ENCODE measurements at places on chromosomes 4 and X. TPM values are rescaled to one million over a fixed set of nuclear protein-coding genes. Genes with fewer than 3 reads are reported as not detected.

PTTG2 gene
- 2.5 TPM for total RNA-seq

PRDM8 gene
- total RNA-seq, result 10.1 TPM

TMEM255A gene
- 0.87 TPM for total RNA-seq

SMIM43 gene
- total RNA-seq, result not detected

BRS3 gene
- total RNA-seq, result not detected

PIN4 gene
- total RNA-seq, result 11.3 TPM

C4orf51 gene
- total RNA-seq, result not detected

IQCM gene
- total RNA-seq, result 3.0 TPM

SLC10A4 gene
- not detected for total RNA-seq

DNA sequence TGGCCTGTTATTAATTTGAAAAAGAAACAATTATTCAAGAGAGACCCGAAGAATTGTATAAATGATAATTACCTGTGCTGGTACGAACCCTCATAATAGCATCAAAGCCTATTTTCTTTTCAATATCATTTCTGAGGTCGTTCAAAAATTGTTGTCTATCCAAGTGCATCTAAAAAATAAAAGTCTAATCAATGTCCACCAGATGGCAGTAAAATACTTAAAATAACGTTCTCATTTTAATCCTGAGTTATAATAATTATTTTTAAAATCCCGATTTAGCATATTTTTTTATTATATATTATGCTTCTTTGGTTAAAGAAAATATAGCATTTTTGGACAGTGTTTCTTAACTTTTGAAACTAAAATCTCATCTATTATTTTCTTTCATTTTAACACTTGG lies 55.7 kb downstream of the METTL14 start:
- no peak for DNase-seq

- peak; percentile 68 for DNase-seq
These were observed 669 bp downstream of the IRF2 start for GRCh38 chr4:184473499-184474262.

DNA sequence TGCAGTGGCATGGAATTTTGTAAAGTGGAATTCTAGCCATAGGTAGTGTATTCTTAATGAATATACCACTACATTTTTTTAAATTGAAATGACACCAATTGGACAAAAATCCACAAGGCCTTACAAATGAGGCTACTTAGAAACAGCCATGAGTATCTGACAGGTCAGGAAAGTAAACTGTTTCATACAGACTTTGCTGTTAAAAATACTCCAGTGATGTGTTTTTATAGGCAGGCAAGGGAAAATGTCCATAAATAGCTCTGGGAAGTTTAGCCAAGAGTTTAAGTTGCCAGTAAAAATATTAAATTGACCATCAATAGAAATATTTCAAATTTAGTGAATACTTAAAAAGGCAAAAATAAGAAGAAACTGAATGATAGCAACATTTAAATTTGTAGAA lies 41.8 kb upstream of the PDLIM5 start:
- no peak for DNase-seq

DNA sequence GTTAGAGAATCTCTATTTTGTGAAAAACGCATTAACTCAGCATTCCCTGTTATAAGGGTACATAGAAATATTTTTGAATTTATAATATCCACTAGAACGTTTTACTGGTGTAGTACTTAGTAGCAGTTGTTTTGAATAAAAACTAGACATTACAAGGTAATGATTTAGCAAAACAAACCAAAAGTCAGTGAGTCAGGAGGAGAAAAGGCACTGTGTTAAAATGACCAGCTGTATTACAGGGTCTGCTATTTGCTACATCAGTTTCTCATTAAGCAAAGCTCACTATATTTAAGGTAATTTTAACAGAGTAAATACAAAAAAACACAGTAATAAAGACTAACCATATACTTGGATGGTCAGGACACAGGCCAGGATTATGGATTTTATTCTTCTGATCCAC lies 152.8 kb downstream of the RASL11B start:
- no peak for DNase-seq

- no peak for DNase-seq
These were observed 12.8 kb upstream of the SLC39A8 start for GRCh38 chr4:102358128-102358527.

GRCh38 chrX:102745857-102746584 lies 25.5 kb downstream of the GPRASP3 start:
- DNase-seq, result peak; percentile 32

GRCh38 chr4:107094976-107095375 lies 58.9 kb upstream of the DKK2 start:
- DNase-seq, result no peak

DNA sequence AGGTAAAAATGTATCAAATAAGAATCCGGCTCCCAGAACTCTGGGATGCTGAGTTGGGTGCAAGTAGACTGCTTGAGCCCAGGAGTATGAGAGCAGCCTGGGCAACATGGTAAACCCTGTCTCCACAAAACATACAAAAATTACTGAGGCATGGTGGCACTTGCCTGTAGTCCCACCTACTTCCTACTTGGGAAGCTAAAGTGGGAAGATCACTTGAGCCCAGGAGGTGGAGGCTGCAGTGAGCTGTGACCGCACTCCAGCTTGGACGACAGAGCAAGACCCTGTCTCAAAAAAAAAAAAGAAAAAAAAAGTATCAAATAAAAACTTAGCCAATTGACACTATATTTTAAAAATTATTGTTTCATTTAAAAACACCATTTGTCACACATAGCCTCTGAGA lies 84.4 kb downstream of the FBXW7 start:
- DNase-seq, result no peak

DNA sequence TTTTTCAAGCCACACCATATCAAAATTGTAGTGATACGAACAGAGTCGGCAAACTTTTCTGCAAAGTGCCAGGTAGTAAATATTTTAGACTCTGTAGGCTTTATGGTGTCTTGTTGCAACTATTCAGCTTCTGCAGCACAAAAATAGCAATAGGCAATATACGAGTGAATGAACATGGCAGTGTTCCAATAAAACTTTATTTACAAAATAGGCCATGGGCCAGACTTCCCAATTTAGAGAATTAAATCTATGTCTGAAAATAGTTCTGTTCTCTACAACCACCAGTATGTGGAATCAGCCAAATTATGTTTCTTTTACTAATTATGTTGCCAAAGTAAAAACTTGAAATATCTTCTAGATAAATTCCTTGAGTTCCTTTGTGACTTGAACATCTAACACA lies 56.5 kb downstream of the NCAPG start:
- no peak for DNase-seq

GRCh38 chrX:140163371-140164159 lies 198.2 kb upstream of the CXorf66 start:
- DNase-seq, result no peak

DNA sequence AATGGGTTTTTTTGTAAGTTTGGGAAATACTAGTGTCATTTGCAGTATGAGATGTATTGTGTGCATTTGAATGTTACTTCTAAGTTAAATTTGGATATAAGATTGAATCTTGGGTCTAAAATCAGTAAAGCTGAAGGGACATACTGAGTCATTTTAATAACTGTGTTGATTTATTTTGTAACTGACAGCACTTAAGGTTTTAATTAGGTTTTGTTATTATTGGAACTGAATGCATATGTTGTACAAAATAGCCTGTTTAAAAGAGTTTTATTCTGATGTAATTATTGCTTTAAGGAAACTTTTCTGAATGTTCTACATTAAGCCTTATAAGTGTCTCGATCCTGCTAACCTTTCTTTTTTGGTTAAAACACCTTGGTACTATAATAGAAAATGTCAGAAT lies 396.6 kb downstream of the MAPK10 start:
- no peak for DNase-seq

DNA sequence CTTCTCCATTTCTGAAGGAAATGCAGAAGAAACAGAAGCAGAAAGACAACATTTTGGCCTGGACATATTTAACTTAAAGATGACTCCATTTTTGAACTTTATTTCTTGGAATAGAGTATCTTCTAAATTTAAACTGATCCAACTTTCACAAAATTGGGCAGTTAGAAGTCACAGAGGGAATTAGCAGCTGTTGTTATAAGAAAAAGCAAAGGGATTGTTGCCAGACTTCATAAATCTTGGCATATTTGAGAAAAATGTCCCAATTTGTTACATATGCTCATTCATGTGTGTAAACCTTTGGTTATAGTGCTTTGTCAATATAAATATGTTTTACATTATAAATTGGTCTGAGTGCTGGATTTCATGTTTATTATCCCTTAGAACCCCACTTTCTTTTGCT lies 3.4 kb downstream of the GLUD2 start:
- no peak for DNase-seq

GRCh38 chr4:117740736-117741135 lies 293.6 kb upstream of the NDST3 start:
- no peak for DNase-seq

GRCh38 chr4:164058776-164059445 lies 564.4 kb downstream of the TMA16 start:
- no peak for DNase-seq

GRCh38 chr4:47746122-47746521 lies 91.7 kb downstream of the CORIN start:
- DNase-seq, result no peak

DNA sequence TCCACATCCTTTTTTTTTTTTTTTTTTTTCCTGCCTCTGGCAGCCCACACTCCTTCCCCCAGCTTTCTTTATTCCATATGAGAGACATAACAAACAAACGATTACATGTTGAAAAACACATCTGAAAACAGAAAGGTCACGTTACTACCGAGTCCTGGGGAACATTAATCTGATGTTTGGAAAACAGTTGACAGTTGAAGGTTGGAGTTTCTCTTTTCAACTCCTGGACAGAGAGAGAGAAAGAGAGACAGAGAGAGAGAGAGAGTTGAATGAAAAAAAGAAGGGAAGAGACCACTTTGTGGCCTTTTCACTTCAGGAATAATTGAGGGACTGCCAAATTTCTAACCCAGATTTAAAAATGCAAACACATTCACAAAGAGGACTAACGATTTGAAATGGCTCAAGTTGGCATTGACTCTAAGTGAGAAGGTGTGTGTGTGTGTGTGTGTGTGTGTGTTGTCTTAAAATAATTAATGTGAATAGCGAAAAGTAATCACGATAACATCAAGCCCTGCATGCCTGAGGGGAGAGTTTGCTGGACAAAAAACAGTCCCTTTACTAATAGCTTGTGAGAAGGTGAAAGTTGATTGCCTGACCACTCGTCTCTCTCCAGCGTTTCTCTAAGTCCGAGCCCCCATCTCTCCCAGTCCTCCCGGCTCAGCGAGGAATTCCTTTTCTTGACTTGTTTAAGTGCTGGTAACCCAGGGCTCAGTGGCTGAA lies 67.3 kb downstream of the FBXO8 start:
- no peak for DNase-seq

DNA sequence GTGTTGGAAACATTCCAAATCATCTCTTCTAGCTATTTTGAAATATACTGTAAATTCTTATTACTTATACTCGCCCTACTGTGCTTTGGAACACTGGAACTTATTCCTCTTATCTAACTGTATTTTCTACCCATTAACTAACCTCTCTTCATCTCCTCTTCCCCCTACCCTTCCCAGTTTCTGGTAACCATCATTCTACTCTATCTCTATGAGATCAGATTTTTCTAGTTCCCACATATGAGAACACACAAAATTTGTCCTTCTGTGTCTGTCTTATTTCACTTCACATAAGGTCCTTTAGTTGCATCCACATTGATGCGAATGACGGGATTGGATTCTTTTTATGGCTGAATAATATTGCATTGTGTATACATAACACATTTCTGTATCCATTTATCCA lies 1003.8 kb upstream of the INTU start:
- no peak for DNase-seq

DNA sequence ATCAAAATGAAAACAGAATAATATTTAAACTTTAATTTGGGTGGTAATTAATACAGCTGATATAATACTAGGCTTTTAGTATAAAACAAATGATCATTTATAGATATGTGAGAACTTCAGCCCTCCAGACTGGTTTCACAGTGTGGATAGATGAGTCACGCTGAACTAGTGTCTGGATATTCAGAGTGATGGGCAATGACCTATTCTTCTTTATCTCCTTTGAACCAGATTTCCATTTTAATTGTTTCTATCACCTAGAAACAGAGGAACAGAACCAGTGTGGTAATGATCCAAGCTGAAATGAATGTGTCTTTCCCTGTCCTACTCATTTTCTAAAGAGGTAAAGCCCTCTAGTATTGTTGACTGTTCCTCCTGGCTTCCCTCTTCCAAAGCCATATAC lies 155.2 kb upstream of the GK2 start:
- no peak for DNase-seq

GRCh38 chr4:89682808-89683207 lies 154.2 kb downstream of the SNCA start:
- no peak for DNase-seq

DNA sequence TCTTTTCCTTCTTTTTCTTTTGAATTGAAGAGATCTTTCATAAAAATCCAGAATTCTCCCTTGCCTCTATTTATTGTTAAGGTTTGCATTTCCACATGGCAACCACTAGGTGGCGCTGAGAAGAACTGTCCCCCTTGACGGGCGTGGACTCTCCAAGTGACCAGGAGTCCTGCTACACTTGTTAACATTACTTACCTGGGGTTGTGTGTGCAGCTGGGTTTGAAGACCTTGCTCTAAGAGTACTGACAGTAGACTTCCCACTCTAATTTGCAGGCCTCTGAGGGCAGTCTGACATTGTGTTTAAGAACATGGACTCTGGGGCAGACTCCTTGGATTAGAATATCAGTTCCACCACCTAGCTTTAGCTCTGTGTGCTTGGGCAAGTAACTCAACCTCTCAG lies 52.8 kb downstream of the GPRIN3 start:
- no peak for DNase-seq

DNA sequence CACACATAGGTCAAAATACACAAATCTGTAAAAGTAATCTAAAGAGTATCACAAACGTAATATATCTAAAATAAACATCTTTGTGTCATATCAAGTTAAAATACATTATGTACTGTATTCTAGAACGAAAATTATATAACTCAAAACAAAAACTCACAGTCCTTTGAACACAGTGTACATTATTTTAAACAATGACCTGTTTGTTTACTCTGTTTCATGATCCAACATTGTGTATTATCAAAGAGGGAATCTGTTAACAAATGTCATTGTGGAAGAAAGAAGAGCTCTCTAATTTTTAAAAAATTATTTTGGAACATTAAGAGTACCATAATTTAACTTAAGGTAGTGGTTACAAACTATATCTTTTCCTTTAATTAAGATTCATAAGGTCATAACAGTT lies 144.1 kb downstream of the FRYL start:
- no peak for DNase-seq

DNA sequence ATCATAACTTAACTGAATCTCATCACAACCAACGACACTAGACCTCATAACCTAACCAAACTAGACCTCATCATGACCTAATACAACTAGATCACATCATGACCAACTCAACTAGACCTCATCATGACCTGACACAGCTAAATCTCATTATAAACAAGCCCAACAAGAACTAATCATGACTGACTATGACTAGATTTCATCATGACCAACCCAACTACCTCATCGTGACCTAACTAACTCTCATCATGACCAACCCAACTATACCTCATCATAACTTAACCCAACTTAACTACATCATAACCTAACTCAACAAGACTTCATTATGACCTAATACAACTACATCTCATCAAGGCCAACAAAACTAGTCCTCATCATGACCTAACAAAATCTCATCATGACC lies 86.8 kb downstream of the DHRSX start:
- no peak for DNase-seq
